IMR-90 (cell line): ENCODE measurements at places on chromosomes 4 and X. TPM values are rescaled to one million over a fixed set of nuclear protein-coding genes. Genes with fewer than 3 reads are reported as not detected.

FGFBP2 gene
- not detected in 2 replicates for total RNA-seq

DRD5 gene
- not detected in 2 replicates for total RNA-seq

TMEM156 gene
- 0.54 and 0.83 TPM in 2 replicates for total RNA-seq

DGKK gene
- not detected in 2 replicates for total RNA-seq

POF1B gene
- total RNA-seq: not detected in 2 replicates

NSDHL gene
- 20.8 and 22.8 TPM in 2 replicates for total RNA-seq

ETNPPL gene
- total RNA-seq: not detected in 2 replicates

SPANXB1 gene
- total RNA-seq: not detected in 2 replicates

UGDH gene
- 257 and 600 TPM in 2 replicates for total RNA-seq

CSAG2 gene
- total RNA-seq: not detected in 2 replicates

GAGE1 gene
- total RNA-seq: not detected in 2 replicates

NOX1 gene
- not detected in 2 replicates for total RNA-seq

MTTP gene
- under 0.01 TPM in 2 replicates for total RNA-seq

DNA sequence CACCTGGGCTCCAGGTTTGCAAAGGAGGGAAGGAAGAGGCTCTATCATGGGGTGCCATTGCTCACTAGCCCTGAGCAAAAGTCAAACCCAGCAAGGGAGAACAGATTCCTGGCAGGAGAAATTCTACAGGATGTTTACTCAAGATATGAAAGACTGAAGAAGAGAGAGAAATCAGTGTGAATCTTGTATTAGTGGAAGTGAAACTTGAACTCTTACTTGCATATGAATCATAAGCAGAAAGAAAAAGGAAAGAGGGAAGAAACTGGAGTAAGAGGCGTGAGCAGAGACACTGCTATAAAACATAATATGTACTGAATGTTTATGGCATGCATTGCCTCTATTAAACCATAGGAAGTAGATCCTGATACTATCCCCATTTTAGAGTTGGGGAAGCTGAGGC lies 60.9 kb downstream of the C4orf46 start:
- peak; percentile 18 for DNase-seq

DNA sequence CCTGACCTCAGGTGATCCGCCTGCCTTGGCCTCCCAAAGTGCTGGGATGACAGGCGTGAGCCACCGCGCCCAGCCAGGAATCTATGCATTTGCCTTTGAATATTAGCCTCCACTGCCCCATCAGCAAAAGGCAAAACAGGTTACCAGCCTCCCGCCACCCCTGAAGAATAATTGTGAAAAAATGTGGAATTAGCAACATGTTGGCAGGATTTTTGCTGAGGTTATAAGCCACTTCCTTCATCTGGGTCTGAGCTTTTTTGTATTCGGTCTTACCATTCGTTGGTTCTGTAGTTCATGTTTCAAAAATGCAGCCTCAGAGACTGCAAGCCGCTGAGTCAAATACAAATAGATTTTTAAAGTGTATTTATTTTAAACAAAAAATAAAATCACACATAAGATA lies 44.2 kb upstream of the SHOX start:
- no peak for DNase-seq

GRCh38 chr4:87911252-87911774 lies 64.2 kb upstream of the SPP1 start:
- no peak for DNase-seq

DNA sequence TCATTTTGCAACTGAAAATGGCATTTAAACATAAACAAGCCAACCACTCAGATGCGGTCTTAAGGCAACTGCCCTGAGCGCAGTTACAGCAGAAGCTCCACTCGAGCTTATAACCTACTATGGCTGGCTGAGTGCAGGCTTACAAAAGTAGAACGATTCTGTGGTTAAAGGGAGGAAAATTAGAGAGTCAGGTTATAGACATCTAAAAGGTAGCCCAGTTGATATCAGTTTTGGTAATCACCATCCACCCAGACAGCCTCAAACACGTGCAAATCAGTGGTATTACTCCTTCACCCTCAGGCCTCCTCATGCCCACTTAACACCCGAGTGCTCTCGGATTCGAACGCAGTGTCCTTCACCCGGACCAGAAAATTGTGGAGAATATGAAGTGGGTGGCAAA lies 3.1 kb downstream of the LEF1 start:
- no peak for DNase-seq

DNA sequence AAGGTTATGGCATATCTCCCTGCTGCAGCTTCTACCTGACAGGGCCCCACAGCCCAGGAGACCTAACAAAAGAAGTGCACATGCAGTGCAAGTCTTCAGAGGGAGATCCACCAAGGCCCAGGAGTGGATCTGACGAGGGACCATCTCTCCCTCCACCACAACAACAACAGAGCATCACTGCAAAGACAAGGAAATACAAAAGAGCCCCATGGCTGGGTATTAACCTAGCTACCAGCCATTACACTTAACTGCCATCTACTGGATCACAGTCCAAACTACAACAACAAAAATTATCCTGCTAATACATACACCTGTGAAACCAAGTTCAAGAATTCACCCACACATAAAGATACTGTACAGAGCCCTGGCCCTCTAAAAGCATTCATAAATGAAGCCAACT lies 280.2 kb upstream of the SLC7A11 start:
- peak; percentile 40 for DNase-seq

GRCh38 chr4:85084371-85085094 lies 118.0 kb upstream of the WDFY3 start:
- peak; percentile 75 for DNase-seq

GRCh38 chr4:180280726-180281297 lies 1962.4 kb upstream of the TENM3 start:
- DNase-seq: no peak

DNA sequence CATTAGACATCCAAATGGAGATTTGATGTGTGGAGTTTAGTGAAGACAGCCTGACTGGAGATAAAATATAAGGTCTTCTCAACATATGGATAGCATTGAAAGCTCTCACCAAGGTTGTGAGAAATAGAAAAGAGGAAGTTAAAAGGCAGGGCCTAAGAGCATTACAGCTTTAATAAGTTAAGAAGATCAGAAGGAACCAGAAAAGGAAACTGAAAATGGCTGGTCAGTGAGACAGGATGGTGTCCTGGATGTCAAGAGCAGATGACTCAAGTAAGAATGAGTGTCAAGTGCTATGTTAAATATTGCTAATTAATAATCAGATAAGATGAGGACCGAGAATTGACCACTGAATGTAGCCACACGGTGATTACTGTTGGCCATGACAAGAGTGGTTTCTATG lies 642.9 kb downstream of the STPG2 start:
- no peak for DNase-seq

DNA sequence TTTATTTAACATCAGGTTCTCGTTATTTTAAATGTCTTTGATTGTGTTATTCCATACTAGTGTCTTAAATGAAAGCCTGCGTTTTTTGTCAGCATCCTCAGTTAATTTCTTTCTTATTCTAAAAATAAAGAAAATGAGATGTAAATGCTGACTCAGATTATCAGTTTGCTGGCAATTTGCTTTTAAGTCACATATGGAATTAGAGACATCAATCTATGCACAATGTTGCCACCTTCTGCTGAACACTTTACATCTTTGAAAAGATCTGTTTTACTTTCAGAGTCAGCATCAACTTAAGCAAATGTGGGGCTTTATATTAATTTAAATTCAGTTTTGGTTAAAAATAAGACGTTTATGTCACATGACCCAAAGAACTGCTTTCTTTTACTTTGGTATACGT lies 99.2 kb downstream of the ADGRL3 start:
- DNase-seq: no peak

DNA sequence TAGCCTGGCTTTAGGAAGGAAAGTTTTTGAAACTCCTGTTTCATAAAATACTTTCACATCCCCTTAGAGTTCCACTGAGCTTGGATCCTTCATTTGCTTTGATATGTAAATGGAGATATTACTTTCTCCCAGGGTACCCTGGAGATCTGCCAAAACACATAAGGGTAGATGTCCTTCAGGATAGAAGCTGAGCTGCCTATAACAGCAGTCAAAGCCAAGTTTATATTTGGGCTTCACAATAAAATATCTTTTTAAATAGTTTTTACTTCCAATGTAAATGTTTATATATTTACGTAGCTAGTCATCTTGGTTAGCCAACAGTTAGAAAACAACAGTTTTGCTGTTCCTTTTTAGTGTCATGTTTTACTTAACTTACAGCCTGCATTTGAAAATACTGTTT lies 742.3 kb upstream of the POU3F4 start:
- no peak for DNase-seq

GRCh38 chrX:68650491-68650890 lies 3.0 kb downstream of the STARD8 start:
- peak; percentile 61 for DNase-seq

GRCh38 chrX:149641835-149642234 lies 10.2 kb upstream of the TMEM185A start:
- no peak for DNase-seq

- DNase-seq: no peak
These were observed 58.6 kb upstream of the GK2 start for GRCh38 chr4:79466621-79467020.
